Cerebellar cortex (tissue), 1 donor: ENCODE measurements at places on chromosomes 1 and 21.
A peak's percentile ranks its signal among the peaks of the same experiment; 100 is the strongest.

DNA sequence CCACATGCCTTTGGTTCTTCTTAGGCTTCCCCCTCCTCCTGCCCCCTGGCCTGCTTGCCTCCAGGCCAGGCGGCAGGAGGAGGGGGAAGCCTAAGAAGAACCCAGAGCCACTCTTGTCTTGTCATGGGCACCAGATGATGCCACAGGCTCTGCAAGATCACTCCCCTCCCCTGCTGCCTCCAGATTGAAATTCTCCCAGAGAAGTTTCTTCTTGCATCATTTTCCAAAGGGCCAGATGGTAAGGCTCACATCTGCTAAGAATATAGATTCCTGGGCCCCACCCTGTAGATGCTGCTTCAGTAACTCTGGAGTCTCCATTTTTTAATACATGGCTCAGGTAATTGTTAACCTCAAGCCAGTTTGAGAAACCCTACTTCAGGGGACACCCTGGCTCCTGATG lies 60.8 kb downstream of the FAM163A start:
- no peak for DNase-seq

DNA sequence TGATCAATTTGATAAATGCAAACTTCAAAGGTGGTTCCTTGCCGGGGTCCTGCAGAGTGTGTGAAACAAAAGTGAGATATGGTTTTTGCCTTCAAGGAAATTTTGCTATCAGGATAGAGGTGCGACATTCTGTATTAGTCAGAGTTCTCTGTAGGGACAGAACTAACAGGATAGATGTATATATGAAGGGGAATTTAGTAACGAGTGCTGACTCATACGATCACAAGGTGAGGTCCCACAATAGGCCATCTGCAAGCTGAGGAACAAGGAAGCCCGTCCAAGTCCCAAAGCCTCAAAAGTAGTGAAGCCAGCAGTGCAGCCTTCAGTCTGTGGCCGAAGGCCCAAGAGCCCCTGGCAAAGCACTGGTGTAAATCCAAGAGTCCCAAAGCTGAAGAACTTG lies 157.0 kb downstream of the RYR2 start:
- DNase-seq, result no peak

GRCh38 chr1:59173721-59174120 lies 123.2 kb upstream of the FGGY start:
- no peak for DNase-seq

DNA sequence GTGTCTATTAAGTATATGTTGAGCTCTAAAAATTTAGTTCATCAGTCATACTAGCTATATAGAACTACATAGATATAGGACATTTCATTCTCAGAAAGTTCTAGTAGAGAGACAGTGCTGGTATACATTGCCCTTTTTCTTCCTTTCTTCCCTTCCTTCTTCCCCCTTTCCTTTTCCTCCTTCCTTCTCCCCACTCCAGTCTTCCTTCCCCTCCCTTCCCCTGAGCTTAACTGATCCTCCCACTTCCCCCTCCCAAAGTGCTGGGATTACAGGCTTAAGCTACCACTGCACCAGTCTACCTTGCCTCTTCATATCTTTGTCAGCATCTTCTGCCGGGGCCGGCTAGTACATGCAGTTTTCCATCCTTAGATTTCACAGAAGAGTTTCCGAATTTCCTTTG lies 12.1 kb downstream of the THRAP3 start:
- no peak for DNase-seq

DNA sequence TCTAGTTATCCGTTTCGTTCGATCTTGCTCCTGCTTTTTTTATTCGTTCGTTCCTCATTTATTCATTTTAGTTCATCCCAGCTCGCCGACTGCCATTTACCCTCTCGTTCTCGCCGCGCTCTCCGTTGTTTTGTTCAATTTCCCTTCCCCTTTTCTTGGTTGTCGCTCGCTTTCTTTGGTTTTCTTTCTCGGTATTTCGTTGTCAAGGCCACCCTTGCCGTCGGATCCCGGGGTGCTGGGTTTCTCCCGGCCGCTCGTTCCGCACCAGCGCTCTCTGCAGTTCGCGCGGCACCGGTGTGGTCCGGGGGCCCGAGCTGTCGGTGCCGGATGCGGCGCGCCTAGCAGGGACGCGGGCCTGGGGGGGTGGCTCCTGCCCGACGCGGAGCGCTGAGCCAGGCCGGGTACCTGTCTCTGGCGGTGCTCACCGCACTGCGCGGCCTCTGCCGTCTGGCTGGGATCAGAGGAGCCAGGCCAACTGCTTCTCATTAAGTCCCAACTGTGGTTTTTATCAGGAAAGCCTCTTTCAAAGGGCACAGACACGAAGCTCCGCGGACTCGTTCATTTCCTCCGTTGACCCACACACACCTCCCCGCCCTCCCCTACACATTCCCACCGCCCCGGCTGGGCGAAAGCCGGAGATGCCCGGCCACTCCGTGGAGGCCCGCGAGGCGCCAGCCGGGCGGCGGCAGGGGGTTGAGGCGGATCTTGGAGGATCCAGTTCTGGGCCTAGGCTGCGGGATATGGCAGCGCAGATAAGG lies 1.6 kb downstream of the ALX3 start:
- no peak for DNase-seq

DNA sequence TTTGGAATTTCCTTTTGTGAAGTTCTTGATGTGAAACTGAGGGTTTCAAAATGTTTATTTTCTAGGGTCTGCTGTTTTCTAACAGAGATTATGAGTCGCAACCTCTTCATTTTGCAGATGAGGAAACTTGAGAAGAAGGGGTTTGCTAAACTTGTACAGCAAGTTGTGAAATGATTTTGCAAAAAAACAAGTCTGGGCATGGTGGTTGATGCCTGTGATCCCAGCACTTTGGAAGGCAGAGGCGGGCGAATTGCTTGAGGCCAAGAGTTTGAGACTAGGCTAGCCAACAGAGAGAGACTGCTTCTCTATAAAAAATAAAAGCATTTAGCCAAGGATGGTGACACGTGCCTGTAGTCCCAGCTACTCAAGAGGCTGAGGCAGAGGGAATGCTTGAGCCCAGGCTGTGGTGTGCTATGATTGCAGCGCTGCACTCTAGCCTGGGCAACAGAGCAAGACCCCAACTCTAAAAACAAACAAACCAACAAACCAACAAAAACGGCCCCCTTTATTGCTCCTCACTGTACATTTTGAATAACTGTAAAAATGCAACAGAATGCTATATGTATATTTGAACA lies 9.9 kb downstream of the TRIM67 start:
- no peak for DNase-seq

GRCh38 chr21:29208682-29209059 lies 78.2 kb downstream of the MAP3K7CL start:
- no peak for DNase-seq

- no peak for DNase-seq
Measured at GRCh38 chr1:45621501-45621836, 2.4 kb downstream of the CCDC17 start.

DNA sequence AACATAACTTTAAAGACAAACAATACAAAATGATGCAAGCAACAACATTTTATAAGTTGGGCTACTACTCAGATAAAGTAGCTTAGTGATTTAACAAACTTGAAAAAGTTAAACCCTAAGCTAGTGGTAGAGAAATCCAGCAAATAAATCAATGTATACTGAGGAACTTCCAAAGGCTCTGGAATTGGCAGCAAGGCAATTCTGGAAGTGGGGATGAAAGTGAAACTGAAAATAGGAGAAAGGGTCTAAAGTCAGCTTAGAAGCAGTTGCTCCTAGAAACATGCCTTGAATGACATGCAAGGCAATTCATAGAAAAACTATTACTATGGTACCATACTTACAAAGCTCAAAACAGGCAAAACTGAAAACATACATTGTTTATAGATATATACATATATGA lies 90.0 kb upstream of the CAMK1G start:
- no peak for DNase-seq

GRCh38 chr1:234628089-234628488 lies 18.1 kb upstream of the IRF2BP2 start:
- DNase-seq, result no peak

GRCh38 chr1:8176279-8176678 lies 141.6 kb upstream of the SLC45A1 start:
- DNase-seq, result no peak

DNA sequence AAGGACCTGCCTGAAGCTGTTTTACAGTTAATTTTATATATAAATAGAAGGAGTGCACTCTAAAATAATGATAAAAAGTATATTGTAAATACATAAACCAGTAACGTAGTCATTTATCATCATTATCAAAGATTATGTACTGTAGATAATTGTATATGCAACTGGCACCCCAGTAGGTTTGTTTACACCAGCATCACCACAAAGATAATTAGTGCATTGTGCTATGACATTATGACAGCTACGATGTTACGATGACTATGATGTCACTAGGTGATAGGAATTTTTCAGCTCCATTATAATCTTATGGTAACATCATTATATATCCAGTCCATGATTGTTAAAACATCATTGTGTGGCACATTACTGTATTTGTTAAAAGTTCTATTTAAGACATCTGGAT lies 185.2 kb downstream of the LBR start:
- no peak for DNase-seq

DNA sequence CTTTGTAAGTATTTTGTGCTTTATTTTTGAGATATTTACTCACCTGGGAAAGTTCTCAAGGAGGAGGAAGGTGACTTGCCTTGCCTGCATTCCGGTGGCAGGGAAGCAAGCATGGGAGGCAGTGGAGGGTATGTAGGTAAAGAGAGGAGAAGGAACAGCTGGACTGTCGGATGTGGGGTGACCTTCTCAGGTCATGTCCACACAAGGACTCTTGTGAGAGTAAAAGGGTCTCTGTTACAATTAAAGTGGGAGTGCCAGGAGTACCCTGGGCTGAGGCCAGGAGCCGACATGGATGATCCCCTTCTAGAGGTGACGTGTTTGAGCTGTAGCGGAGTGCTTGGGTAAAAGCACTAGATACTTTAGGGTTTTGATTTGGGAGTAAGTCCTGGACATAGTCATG lies 25.0 kb downstream of the UBE4B start:
- no peak for DNase-seq

DNA sequence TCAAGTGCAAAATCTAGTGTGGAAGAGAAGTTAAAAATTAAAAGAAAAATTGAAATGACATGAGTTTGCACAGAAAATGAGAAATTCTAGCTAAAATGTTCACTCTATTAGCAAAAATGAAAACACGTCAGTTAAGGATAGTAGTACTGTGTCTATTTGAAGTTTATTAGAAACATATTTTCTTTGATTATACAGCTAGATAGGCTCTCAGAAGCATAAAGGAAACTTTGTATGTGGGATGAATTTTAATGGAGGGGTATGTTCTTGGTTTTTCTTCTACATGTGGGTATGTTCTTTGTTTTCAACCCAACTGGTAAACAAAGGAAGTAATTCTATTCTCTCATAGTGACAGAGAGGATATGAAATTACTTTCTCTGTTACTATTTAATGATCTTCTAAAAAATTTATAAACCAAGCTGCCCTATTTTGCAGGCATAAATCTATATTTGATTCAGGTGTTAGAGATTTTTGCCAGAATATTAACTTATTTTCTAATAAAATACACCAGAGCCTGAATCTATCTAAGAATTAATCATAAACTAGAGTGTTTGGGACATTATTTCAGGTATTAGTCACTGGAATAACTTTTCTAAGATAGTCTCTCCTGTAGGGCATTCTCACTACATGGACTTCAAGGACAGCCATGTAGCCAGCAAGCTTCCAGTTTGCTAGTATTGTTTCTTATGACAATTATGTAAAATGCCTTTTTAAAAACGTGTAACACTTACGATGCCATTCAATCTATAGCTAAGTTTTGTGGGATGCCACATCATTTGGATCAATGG lies 15.8 kb downstream of the GPSM2 start:
- DNase-seq, result no peak

GRCh38 chr1:167357305-167357704 lies 136.6 kb downstream of the POU2F1 start:
- DNase-seq, result no peak

- peak; percentile 85 for DNase-seq
Measured at GRCh38 chr1:15323351-15323988, 76.4 kb downstream of the FHAD1 start.

- no peak for DNase-seq
Measured at GRCh38 chr1:30274976-30275621, 448.3 kb downstream of the MATN1 start.

- DNase-seq, result no peak
Measured at GRCh38 chr1:150271291-150271959, 1.2 kb upstream of the C1orf54 start.

GRCh38 chr21:41706263-41706639 lies 60.6 kb downstream of the RIPK4 start:
- DNase-seq, result no peak

DNA sequence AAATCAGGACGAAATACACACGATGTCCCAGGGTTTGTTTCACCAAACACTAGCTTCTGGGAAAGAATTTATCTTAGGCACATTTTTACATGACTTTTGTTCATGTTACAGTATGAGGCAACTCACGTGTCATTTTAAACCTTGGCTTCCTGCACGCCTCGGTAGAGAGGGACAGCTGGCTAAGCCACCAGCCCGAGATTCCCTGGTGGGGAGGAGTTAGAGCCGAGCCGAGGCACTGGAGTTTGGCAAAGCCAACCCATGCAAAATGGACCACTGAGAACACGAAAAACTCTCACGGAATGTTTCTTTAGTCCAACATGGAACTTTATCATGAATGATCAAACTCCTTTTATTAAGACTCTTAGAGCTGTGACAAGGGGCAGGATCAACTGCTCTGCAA lies 240.0 kb downstream of the DYRK1A start:
- no peak for DNase-seq

DNA sequence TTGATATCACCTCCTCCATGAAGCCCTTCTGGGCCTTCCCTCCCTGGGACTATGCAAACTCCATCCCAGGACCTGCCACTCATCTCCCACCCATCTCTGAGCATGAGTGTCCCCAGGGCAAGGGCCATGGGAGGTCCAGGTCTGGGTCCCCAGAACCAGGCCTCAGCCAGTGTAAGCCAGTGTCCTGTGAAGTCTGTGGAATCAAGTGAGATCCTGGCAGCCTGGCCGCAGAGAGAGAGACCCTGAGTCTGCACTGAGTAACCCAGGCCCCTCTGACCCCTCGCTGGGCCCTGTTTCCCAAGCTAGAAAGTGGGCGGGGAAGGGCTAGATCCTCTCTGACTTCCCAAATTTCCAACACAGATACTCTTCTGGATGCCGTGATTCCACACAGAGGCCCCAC lies 132.7 kb downstream of the DMRTB1 start:
- DNase-seq, result no peak

DNA sequence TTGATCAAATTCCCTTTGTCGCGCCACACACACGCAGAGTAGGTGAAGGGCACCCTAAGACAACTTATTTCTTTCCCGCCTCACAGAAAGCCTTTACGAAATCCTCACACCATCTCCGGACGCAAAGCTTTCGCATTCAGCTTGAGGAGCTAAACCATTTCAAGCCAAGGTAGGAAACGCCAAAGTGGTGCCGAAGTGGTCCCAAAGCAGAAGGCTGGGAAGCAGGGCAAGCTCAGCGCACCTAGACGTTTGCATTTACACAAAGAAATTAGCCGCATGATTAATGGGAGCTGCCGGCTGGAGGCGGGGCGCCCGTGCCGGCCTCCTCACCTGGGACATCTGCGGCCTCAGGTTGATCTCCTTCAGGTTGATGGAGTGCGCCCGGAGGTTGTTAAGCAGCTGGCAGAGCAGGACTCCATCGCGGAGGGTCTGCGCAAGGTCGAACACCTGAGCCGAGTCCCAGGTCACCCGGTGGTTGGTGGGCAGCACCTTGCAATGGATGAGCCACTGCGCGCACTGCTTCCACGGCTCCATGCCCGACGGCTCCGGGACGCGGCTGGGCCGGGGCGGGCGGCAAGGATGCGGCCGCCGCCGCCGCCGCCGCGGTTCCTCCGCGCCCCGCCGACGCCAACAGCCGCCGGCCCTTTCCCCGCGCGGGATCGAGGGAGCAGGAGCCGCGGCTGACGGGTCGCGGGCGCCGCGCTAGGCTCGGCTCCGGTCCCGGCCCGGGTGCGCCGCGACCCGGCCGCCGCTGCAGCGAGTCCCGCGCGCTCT lies 457 bp downstream of the VAV3 start:
- DNase-seq, result no peak
